ENCODE measurements at places on chromosomes 1 and 21.
A peak's percentile ranks its signal among the peaks of the same experiment; 100 is the strongest.

- DNase-seq = no peak
Observed at GRCh38 chr1:44714532-44714931, 16.4 kb downstream of the RNU5D-1 start.

GRCh38 chr1:155184835-155185782 lies 11.5 kb downstream of the TRIM46 start:
- no peak for DNase-seq

DNA sequence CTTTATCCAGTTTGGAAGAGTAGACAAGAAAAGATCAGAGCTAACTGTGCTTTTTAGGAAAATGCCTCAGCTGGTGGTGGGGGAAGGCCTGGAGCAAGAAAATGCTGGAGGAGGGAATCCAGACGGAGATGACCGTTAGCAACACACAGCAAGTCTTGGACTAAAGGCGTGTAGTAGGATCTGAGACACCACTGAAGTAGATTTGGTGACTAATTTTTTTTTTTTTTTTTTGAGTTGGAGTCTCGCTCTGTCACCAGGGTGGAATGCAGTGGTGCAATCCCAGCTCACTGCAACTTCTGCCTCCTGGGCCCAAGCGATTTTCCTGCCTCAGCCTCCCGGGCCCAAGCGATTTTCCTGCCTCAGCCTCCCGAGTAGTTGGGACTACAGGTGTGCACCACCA lies 41.2 kb downstream of the LPAR3 start:
- peak; percentile 95 for DNase-seq

- DNase-seq = peak; percentile 4
Observed at GRCh38 chr1:50157306-50157941, 48.7 kb downstream of the ELAVL4 start.

DNA sequence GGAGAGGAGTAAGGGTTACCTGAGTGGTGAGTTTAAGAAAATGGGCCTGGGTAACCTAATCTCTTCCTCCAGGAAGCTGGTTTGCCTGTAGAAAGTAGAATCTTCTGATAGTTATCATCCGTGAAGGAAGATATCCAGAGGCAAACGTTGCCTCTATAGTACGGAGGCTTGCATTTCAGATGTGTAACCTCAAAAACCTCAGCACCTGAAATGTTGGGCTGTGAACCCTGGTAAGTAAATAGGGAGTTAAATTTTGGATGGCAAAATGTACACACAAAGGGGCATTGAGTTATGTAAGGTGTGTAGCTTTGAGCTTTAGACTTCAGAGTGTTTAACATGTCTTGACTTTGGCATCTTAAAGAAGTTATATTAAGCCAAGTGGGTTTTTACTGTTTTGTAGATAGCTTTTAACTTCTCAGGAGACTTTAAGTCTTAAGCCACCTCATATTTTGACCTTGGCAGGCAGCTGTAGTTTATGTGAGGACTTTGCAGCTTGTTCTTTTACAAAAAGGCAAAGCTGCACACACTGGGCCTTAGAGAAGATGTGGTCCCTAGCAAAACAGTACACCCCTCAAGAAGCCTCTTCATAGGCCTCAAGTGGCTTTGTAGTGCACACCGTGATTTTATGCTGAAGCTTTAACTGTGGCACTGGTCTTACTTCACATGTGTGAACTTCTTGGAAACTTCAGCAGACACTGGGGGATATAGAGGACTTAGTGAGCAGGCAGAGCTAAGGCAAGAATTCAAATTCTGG lies 83.4 kb downstream of the SNRPE start:
- no peak for DNase-seq

- no peak for DNase-seq
Observed at GRCh38 chr21:34885626-34886239, 163.4 kb downstream of the RUNX1 start.

GRCh38 chr1:44854970-44855369 lies 11.9 kb upstream of the PTCH2 start:
- DNase-seq = no peak

GRCh38 chr1:223411309-223411708 lies 18.1 kb downstream of the CCDC185 start:
- peak; percentile 61 for DNase-seq

DNA sequence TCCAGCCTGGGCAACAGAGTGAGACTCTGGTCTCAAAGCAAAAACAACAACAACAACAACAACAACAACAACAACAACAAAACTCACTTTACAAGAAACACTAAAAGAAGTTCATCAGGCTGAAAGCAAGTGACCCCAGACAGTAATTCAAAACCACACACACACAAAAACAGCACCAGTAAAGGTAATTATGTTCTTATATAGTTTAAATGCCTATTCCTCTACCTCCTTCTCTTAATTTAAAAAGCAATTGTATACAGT lies 1.7 kb downstream of the C1orf174 start:
- DNase-seq = no peak

DNA sequence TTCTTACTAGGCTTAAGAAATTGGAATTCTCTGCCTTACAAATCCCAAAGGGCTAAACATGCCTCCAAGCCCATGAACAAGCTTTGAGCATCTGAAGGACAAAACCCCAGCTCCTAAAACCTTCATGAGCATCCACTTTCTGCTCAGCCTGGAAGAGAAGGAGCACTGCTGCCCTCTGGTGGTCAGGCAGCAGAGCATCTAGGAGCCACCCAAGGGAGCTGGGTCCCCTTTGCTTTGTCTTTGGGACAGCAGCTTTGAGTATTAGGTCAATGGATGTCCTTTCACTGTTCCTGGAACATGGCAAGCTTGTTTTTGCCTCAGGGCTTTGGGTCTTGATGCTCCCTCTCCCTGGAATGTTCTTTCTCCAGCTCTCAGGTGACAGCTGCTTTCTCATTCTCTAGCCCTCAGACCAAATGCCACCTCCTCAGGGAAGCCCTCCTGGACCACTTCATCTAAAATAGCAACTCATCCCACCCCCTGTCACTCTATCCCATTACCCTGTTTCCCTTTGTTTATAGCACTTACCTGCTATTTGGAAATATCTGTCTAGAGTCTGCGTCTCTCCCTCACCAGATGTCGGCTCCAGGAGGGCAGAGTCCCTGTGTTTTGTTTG lies 25.7 kb downstream of the RAB7B start:
- peak; percentile 90 for DNase-seq

DNA sequence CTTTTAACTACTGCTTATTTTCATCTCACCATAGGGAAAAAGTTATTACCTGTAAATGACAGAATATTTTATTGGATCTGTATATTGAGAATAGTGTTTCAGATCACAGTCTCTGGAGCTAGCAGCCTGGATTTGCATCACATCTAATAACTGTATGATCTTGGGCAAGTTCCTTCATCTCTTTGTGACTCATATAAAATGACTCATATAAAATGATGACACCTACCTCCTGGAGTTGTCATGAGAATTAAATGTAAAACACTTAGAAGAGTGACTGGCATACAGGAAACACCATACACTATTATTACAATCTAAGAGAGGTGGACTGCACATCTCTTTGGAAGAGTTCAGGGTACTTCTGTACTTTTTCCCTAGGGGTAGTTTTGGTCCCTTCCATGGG lies 421.3 kb downstream of the NEGR1 start:
- peak; percentile 83 for DNase-seq

DNA sequence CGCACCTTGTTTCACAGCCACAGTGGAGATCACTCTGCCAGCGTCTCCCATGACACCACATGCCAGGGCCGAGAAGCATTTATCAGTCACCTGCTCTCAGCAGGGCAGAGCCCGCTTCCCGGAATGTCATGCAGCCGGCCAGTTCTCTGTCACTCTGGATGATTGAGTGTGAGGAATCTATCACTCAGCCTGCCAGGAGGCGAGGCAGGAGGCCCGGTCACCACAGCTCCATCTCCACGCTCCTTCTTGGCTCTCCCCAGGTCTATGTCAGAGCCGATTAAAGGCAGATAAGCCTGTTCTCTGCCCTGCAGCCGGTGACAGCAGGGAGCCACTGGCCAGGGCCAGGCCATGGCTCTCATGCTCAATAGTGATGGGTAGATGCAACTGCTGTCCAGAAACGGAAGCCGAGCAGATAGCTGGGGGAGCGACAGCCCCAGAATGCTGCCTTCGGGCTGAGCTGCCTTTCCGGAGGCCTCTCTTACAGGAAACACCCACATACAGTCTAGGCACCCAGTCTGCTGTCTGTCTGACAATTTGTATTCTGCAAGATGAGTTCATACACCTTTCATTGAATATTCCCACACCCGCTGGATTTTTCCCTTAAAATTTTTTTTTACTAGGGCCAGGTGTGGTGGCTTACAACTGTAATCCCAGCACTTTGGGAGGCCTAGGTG lies 64.1 kb downstream of the ACTL8 start:
- no peak for DNase-seq

- no peak for DNase-seq
Observed at GRCh38 chr1:11730429-11730891, 5.5 kb upstream of the AGTRAP start.

GRCh38 chr1:33709174-33709782 lies 154.6 kb upstream of the HMGB4 start:
- no peak for DNase-seq

GRCh38 chr1:242240077-242240476 lies 241.2 kb upstream of the MAP1LC3C start:
- DNase-seq = no peak

GRCh38 chr1:41639332-41639936 lies 155.0 kb upstream of the EDN2 start:
- DNase-seq = peak; percentile 86

DNA sequence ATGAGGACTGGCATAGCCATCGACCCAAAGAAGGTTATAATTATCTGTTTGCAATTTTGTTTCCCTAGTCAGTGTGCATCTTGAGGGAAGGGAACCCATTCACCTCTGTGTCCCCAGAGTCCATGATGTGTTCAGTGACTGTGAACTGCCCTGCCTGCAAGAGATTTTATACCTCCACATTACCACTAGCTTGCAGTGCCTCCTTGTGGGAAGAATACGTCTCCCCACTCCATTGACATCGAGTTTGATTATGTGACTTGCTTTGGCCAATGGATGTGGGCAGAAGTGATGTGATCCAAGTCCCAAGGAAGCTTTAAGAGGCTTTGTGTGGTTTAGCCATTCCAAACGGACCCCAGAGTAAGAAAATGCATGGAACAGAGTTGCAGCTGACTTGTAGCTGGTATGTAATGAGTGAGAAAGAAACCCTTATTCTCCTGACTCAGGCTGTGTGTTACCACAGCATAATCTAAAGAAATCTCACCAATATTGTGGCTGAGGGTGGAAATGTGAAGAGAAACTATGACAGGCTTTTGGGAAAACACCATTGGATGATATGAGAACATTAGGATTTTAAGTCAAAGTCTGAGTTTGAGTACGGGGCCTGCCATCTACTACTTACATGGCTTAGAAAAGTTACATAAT lies 47.8 kb upstream of the NRDC start:
- DNase-seq = peak; percentile 77

GRCh38 chr1:203038217-203038741 lies 12.0 kb downstream of the PPFIA4 start:
- peak; percentile 40 for DNase-seq

GRCh38 chr1:184427722-184428121 lies 40.9 kb downstream of the C1orf21 start:
- no peak for DNase-seq

- no peak for DNase-seq
Observed at GRCh38 chr1:240491796-240492195, 120.2 kb downstream of the GREM2 start.

DNA sequence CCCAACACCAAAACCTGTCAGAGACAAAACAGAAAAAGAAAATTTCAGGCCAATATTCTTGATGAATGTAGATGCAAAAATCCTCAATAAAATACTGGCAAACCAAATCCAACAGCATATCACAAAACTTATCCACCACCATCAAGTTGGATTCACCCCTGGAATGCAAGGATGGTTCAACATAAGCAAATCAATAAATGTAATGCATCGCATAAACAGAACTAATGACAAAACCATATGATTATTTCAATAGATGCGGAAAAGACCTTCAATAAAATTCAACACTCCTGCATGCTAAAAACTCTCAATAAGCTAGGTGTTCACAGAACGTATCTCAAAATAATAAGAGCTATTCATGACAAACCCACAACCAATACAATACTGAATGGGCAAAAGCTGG lies 3.8 kb upstream of the OR2L5 start:
- DNase-seq = peak; percentile 0

- DNase-seq = no peak
Observed at GRCh38 chr1:68490046-68490651, 6.7 kb downstream of the DEPDC1 start.
